CD4-positive, alpha-beta T cell treated with Interleukin-10 for 1 hour (primary cell): ENCODE measurements at places on chromosomes 5 and 9.
A peak's percentile ranks its signal among the peaks of the same experiment; 100 is the strongest.

DNA sequence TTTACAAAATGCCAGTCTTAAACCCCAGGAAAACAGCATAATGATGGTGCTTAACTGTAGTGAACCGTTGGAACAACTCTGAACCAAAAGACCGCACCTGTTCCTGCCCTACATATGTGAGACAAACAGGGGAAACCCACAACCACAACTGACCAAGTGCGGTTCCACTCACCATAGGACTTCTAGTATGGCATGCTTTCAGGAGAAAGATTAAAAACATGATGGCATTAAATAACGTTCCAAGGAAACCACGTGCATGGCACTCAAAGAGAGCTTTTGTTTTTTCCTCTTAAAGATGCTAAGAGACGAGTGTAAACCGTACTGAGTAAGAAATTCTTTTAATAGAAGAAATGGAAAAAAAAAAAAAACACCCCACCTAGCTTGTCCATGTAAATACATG lies 119.8 kb downstream of the SSBP2 start:
- DNase-seq: peak; percentile 39

- peak; percentile 47 for DNase-seq
Observed at GRCh38 chr5:56692359-56693219, 122.8 kb upstream of the MAP3K1 start.

GRCh38 chr9:82790875-82791274 lies 272.1 kb downstream of the RASEF start:
- no peak for DNase-seq

DNA sequence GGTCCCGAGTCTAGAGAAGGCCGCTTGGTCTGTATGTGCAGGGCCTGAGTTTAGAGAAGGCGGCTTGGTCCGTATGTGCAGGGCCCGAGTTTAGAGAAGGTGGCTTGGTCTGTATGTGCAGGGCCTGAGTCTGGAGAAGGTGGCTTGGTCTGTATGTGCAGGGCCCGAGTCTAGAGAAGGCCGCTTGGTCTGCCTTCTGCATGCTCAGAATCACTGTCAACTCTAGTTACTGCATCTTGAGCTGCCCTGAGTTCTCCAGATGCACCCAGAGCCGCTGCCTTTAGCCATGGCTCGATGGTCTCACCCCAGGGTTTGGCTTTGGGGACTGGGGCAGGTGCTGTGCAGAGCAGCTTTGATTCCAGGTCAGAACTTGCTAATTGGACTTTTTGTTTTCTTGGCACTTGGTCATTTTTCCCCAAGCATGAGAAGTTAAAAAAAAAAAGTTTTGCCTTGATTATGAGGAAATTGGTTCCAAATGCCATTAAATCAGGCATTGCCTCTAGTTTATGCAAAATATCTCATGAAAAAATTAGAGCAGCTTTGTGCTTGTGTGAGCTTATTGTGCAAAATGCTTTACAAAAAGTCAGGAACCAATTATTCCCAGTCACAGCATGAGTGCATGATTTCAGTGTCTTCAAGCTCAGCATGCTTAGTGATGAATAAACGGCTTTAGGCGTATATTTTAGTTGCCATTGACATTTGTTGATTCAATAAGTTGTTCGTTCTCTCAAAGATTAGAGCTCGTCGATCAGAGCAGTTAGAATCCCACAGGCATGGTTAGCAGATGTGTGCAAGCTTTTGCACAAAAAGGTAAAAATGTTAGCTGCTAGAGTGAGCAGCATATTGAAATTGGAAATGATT lies 25.4 kb upstream of the EXOC3 start:
- no peak for DNase-seq

DNA sequence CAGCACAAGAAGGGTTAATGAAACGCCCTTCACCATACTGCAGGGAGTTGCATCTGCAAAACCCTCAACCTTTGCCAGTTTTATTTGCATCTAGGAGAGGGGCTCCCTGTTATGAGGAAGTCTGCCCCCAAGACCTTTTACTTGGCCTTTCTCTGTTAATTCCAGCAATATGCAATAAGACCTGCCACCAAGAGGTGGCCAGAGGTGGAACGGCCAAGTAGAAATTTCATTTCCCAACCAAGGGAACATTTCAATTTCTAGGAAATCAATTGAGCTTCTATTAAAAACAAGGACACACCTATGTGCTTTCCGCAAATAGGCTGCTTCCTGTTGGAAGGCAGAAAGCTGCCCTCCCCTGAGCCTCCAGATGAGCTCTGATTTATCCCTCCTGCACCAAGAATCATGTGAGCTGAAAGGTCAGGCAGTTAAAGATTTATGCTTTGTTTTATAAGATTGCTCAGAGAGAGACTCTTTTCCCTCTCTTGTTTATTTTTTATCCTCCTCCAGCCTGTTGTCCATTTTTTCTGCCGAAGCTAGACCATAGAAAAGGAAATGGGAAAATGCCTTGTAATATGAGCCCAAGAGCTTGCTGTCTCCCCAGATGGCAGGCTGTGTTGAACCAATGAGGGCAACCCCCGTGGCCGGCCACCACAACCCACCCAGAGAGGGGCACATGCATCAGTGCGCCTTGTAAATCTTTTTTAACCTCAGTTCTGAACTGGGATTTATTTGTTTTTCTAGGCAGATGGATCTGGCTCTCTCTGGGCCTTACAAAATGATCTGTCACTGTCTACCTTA lies 572.8 kb downstream of the TLE1 start:
- no peak for DNase-seq
